ENCODE measurements at places on chromosomes 16 and 17.

DNA sequence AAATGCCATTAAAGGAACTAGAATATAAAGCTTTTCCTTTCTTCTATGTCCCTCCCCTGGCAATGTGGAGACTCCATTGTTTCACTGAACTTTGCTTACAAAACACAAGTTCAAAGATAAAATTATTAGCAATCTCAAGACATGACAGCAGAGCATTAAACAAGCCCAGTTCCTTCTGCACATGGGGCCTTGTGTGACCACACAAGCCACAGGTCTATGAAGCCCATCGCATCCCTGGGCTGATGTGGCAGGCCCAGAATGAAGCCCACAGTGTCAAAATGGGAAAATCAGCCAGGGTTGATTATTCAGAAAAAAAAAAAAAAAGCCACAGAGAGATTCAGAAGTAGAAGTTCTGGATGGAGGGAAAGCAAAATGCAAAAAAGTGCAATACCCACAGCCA, 12.9 kb upstream of the SLC39A11 start:
- DNase-seq, result no peak

DNA sequence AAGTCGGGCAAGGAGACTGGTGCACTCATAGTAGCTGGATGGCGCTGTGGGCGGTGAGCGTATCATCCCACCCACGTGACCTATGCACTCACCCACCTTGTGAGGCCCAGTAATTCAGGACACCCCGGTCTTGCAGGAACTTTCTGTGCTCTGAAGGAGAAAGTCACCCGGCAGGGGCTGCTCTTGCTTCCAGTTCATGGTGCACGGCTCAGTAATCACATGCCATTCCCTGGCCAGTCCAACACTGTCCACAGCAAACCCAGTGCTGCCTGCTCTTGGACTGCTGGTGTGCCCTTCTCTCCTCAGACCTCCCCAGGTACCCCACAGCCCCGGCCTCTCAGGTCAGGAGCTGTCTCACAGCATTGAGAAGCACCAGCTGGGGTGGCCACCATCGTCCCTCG, 16.4 kb upstream of the RHBDF2 start:
- no peak for DNase-seq

DNA sequence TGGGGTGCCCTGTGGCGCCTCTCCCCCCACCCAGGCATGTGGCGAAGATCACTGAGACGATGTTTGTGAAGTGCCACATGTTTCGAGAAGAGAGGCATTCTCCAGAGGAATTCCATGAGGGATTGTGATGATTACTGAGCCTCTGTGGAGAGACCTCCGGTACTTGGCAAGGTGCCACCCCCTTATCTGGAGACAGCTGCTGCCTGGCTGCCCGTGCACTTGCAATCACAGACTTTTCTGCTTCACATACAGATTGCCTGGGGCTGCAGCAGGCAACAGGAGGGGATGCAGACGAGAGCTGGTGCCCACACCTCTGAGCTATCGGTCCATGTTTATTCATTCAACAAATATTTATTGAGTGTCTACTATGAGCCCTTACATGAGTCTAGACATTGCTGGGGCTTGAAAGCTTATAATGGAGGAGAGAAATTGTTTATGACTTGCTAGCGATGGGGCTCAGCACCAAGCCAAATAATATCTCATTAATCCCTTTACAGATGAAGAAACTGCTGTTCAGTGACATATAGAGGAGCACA, 317.2 kb upstream of the ZFHX3 start:
- no peak for DNase-seq

DNA sequence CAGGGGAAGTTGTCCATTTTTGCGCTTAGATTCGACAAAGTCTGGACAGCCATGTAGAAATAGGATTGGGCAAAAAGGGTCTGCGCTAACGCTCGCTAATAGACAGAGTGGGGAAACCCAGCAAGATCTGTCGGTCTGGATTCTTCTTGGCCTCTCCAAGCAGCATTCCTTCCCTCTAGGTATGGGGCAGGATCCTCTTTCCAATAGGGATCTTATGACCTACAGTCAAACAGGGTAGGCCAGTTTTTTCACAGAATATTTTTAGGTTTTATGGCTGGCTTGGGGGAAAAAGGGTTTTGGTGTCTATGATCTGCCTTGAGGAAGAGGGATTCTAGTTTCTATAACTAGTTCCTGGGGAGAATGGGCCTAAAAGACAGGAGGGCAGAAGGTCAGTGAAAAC, 26.0 kb upstream of the GPT2 start:
- DNase-seq, result no peak

DNA sequence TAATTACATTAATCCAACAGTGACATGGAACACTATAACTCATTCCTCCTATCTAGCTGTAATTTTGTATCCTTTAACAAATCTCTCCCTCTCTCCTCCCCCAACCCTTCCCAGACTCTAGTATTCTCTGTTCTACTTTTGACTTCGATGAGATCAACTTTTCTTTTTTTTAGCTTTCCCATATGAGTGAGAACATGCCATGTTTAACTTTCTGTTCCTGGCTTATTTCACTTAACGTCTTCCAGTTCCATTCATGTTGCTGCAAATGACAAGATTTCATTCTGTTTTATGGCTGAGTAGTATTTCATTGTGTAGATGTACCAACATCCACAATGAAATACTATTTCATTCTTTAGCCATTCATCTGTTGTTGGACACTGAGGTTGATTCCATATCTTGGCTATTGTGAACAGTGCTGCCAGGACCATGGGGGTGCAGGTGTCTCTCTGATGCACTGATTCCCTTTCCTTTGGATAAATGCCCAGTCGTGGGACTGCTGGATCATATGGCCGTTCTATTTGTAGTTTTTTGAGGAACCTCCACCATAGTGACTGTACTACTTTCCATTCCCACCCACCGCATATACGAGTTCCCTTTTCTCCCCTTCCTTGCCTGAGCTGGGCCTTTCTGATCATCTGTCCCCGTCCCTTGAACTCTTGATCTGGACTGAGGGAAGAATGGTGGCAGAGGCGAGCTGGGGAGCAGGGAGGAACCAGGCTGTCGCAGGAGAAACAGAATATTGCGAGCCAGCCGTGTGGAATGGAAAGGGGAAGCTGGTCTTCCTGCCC, 7.7 kb upstream of the CEP295NL start:
- DNase-seq, result no peak

DNA sequence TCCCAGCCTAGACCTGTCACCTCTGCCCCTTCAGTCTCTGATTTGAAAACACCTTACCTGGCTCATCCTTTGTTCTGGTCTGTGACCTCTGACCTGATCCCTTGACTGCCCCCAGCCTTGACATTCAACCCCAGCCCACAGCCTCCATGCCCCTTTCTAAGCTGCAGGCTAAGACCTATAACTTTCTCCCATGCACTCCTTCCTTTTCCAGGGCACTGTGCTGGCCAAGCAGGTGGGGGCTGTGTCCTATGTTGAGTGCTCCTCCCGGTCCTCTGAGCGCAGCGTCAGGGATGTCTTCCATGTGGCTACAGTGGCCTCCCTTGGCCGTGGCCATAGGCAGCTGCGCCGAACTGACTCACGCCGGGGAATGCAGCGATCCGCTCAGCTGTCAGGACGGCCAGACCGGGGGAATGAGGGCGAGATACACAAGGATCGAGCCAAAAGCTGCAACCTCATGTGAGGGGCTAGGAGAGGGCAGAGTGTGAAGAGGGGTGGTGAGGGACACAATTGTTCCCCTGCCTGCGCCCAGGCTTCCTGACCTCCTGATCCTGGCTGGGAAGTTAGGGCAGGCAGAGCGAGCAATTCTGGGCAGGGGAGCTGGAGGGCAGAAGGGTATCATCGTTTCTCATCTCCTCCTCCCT, 3.3 kb downstream of the RND2 start:
- no peak for DNase-seq

- no peak for DNase-seq
These were observed 7.9 kb downstream of the CLUAP1 start for GRCh38 chr16:3508736-3509135.

DNA sequence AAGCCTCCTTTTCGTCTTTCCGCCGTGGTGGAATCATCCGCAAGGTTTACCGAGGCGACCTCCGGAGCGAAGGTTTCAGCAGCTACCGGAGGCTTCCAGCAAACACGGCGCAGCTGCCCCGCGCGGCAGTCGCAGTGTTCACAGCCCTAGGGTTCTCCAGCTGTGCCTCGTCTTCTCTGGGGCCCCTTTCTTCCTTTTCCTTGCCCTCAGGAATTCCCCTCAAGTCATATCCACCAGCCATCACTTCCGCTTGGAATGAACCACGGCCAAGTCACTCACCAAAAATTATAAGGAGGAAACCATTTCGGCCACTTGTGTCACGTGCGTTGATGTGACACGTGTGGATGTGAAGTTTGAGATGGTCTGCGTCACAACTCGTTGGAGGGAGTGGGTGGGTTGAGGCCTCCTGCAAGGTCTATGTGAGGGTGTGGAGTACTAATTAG, 636 bp upstream of the ERN1 start:
- DNase-seq, result no peak

DNA sequence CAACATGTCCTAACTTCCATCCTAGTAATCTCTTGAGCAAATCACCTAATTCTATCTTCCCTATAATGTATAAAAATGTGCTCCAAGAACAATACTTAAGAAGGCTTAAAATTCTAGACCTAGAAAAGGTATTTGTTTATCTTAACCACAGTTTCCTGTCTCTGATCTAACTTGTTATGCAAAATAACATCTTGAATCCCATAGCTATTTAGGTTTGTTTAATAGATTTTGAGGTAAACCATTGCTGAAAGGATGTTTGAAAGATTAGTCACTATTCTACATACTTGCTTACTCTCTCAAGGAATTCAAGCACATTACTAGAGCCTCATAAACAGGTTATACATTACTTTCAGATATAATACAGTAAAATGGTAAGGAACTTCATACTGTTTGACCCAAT, 13.0 kb downstream of the CA10 start:
- no peak for DNase-seq

DNA sequence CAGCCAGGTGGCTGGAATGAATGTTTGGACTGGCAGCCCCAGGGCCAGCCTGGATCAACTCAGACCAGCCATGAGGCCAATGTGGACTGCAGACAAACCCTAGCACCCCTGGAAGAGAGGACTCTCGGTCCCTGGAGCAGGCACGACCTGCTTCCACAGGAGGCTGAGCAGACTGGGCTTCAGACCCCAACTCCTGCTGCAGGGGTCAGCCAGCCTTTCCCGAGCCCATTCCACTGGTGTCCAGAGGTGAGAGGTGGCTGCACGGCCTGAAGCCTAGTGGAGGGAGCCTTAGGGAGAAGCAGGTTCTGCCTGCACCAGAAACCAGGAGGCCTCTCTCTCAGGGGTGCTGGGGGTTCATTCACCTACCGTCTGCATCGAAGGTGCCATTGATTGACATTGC, 97.1 kb downstream of the CPPED1 start:
- no peak for DNase-seq

DNA sequence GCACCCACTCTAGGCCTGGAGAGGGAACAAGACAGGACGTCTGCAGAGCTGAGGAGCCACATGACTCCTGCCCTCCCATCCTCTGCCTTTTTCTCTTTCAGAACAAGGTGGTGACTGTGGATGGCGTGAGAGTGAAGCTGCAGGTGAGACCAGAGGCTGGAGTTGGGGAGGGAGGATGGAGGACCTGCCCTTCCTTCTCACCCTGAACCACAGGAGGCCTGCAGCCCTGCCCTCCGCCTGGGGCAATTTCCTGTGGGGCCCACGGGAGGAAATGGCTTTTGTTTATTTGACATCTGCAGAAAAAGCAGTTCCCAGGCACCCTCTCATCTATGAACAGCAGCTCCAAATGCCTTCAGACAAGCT, 5.1 kb downstream of the RAB37 start:
- no peak for DNase-seq

GRCh38 chr16:4414187-4414917, 2.0 kb downstream of the CORO7 start:
- no peak for DNase-seq

DNA sequence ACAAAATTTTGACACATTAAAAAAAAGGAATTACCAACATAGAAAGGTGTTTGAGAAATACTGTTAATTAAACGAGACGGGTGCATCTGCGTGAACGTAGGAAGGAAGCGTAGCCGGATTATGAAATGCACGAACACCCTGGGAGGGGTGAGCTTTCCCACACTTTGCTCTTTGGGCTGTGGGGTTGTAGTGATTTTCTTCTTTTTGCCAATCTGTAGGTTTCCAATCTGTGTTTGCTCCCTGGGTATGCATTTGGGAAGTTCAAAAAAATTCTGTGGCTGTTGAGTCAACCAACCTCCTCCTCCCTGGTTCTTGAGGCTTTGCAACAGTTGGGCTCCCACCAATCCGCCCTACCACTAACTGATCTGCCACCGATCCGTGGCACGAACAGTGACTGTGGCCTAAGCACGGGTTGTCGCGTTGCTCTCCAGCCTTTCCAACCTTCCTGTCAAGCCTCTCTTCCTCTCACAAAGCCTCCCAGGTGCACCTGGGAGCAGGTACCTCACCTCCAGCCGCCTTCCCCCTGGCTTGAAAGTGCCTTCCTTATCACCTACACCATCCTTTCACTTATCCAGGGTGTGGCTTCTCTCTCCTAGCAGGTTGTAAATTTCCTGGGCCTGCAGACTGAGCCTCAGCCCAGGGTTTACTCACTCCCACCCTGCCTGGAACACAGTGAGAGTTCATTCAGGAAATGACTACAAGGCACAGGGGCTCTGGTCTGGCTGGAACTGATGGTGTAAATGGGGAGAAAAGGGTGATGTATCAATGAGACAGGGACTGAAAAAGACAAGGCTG, 16.6 kb downstream of the RTN4RL1 start:
- no peak for DNase-seq
